Cardiac fibroblast (primary cell): ENCODE measurements at places on chromosomes 5 and 9.

DNA sequence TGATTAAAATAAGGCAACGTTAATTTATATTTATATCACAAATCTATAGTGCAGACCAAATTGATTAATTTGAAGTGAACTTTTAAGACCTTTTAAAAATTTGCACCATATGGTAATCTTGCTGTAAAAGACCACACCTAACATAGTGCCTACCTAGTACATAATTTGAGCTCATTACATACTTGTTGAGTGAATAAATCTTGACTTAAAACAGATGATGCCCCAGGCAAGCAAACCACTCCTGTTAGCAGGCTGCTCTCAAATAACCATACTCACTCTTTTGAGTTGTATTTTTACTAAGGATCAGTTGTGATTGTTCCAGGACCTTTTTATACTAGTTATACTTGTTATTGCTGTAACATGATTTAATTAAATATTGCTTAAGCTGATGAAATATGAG, 27.2 kb downstream of the CMYA5 start:
- no peak for DNase-seq

DNA sequence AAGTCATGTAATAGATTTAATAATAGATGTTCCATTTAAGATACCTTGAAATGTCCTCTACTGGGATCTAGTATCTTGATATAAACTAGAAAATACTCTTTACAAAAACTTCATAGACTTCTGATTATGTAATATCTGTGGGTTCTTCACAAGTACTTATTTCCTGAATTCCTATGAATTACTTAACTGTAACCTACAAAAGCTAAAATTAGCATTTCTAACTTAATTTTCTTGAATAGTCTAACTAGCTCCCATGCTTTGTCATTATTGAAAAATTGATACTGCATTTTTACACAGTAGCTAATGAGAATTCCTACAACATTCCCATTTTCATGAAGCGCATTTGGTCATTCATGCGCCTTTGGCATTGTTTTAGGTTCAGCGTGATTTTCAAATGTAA, 1828.2 kb downstream of the MAT2B start:
- no peak for DNase-seq

GRCh38 chr9:69081261-69081660, 45.7 kb downstream of the FXN start:
- DNase-seq: no peak

GRCh38 chr9:117987945-117988344, 283.7 kb downstream of the TLR4 start:
- DNase-seq: no peak

- DNase-seq: peak; percentile 95
Observed at GRCh38 chr5:168552146-168552545, 23.0 kb downstream of the FBLL1 start.

- DNase-seq: no peak
Observed at GRCh38 chr5:37807015-37807414, 32.8 kb downstream of the GDNF start.

DNA sequence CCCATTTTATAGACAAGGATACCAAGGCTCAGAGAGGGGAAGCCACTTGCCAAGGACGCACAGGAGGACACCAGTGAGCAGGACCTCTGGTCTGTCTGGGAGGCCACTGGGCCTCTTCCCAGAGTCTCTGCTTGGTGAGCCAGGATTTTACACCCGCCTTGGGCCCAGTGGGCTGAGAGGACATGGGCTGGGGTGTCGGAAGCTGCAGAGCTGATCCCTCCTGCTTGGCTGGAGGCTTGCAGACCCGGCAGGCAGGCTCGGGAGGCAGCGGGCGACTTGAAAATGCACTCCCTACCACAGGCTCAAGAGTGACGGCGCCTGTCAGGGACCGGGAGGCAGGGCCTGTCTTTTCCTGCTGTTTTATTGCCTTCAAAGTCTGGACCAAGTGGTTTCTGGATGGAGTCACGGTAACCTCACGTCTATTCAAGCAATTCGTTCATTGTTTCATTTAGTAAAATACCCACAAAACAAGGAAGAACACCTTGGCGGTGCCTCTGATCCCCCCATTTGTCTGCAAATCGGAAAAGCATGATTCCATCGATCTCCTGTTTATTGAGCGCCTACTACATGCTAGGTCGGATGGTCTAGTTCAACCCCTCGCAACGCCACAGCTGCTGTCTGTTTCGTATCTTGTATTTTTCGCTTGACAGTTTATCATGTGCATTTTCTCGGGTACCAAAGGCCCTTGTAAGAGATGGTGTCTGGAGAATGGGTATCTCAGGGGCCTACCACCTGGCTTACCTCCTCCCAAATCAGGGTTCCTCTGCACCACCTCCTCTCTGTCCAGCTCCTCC, 108.1 kb upstream of the IER5L start:
- DNase-seq: no peak

DNA sequence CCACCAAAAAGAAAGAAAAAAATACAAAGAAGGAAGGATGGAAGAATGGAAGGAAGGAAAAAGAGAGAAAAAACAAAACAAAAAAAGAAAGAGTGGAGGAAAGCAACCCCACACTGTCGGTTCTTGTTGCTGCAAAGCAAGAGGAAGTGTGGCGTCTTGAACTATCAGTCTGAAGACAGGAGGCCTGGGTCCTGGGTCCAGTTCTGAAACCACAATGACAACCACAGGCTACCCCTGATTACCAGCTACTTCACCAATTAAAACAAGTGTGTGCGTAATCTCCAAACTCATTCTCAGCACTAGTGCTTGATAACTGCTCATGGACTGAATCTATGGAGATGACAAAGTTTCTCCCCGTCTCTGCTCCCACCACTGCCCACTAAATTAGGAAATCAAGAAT, 93.7 kb downstream of the RASEF start:
- no peak for DNase-seq

DNA sequence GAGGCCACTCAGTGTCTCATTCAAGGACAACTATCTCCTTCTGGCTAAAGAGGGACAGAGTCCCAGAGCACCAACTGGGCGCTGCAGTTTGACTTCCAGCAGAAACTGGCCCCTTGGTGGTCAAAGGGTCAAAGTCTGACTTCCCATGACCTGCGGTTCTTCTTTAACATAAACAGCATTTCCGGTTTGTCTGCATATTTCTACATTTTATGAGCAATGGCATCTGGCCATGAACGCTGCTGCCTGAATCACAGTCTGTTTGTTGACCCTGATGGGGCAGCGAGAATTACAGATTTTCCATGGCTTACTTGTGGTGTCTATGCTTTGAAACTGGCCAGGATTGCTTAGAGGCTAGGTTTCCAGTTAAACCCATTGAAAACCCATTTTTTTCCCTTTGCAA, 1.3 kb downstream of the TNFSF15 start:
- DNase-seq: peak; percentile 69

- DNase-seq: peak; percentile 82
Observed at GRCh38 chr5:32504989-32505596, 60.6 kb upstream of the ZFR start.

DNA sequence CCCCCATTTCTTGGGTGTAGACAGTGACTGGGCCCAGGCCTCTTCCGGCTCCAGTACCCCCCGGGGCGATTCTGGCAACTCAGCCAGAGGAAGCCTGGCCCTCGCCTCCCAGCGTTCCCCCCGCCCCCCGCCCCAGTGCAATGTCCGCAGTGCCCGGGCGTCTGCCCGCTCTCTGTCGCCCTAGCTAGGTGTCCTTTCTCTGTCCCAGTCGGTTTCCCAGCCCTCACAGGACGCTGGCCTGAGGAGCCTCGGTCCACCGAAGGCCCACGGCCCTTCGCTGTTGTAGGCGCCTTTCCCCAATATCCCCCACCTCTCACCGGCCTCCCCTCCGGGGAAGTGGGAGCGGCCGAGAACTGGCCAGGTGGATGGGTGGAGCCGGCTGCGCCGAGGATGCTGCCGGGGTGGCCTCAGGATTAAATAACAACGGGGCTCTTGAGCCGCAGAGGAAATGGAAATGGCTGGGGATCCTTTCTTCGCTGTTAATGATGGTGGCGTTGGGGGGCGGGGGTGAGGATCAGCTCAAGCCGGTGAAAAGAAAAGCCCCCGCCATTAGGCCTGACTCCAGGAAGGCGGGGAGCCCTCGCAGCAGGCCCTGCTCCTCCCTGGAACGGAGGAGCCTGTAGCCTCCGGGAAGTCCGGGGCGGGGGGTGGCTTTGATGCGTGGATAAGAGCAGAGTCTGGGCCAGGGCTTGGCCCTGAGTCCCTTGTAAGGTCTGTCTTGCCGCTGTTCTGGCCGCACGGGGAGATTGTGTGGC, 1.1 kb upstream of the SPRY4 start:
- DNase-seq: peak; percentile 94

DNA sequence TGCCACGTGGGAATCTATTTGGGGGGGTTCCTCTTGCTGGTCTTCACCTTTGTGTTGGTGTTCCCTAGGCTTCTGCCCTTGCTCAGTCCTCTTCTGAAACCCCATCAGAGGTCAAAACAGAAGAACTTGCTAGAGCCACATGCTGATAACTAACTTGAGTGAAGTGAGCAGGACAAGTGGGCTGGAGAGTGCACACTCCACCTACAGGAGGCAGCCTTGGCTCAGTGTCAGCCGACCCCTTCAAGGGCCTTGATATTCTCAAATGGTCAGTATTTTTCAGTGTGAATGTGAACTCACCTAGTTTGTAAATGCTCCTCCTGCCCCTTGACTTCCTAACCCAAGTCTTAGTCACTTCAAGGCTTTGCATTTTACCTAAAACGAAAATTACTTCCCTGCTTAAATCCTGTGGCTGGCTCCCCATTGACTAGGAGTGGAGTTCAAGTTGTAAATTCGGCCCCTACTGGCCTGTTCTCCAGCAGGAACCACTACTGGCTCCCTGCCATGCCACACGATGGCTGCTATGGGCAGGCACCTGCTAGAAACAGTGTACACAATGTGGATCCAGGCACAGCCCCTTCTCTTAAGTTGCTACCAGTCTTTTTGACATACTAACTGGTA, 3.6 kb upstream of the SLC1A3 start:
- DNase-seq: no peak

GRCh38 chr5:36637101-36637500, 30.7 kb downstream of the SLC1A3 start:
- DNase-seq: no peak

GRCh38 chr5:119274767-119275130, 81.1 kb upstream of the TNFAIP8 start:
- DNase-seq: peak; percentile 74

- DNase-seq: peak; percentile 98
Observed at GRCh38 chr9:122261469-122261881, 3.2 kb downstream of the RBM18 start.

DNA sequence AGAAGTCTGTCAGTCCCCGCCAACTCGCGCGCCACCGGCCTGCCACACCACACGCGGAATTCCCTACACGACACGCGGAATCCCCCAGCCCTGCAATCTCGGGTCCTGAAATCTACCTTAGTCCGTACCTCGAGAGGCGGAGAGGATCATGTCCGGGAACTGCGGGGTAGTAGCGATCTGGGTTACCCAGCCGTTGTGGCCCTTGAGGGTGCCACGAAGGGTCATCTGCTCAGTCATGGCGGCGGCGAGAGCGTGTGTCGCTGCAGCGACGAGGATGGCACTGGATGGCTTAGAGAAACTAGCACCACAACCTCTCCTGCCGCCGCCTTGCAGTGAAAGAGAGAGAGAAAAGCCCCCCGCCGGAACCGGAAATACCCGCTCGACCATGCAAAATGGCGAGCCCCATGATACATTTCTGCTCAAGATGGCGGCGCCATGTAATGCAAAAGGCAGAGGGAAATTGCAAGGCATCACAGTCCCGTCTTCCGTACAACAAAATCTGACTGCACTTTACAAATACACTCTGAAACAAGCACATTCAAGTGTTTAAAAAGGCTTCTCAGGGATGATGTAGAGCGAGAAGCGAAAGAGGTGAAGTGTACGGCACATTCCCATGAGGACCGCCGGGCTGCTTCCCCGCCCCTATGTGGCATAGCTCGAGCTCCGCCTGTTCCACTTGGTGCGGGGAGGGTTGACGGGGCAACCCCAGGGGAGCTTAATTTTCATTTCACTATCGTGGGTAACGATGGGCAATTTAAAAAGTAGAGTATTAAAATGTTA, at the start of gene RACK1:
TSS of gene RACK1 (minus strand) at position 343 of the 780 bp plus-strand sequence. CDS start at position 237, 106 bp downstream.
- peak; percentile 90 for DNase-seq

GRCh38 chr5:2141254-2142000, 258.7 kb upstream of the IRX4 start:
- no peak for DNase-seq

DNA sequence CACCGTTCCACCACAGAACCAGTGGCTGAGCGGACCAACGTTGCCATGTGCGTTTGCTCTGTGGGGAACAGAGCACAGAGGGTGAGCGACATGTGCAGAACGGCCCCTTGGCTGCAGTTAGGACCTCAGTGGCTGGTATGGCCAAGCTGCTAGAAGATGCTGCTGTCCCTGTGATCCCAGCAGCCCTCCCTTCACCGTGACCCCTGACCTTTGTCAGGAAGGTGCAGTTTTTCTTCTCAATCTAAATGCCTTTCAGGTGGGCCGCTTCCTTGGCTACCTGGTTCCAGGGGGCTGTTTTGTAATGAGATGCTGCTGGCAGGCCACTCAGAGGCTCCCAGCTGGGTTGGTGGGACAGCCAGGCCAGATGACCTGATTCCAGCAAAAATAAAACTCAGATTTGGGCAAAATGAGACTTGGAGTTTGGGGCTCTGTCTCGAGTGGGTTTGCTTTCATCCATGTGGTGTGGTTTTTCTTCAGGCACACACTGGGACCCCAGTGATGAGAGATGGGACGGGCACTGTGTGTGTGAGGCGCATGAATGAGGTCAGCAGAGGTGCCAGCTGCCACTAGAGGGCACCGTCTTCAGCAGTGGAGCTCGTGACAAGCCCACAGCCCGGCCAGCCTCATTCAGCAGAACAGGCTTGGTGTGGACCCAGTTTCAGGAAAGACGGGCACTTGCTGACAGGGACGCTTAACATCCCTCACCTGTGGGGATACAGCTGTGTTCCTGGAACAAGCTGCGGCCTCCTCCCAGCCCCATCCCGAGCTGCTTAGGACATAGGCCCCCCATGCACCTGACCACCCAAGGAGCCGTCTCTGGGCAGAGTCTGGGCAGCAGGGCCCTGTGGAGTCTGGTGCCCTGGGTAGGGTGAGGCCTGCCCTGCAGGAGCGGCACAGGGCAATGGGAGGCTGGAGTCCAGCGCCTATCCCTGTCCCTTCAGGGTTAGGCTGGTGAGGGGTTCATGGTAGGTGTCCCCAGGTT, 4.1 kb downstream of the MRPS2 start:
- DNase-seq: peak; percentile 75

DNA sequence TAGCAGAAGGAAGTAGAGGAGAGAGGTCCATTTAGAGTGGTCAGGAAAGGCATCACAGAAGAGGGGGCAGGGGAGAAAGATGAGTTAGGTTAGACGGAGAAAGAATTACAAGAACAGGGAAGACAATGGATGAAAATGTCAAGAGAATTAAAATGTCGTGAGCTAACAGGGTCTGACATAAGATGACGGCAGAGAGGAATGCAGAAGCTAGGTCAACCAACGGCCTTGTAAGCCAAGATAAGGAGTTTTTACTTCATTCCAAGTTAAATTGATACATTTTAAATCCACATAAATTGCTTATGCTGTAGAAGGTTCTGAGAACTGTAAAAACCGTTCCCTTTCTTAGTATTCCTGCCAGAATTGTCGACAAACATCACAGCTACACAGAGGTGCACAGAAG, 896.9 kb upstream of the DMAC1 start:
- no peak for DNase-seq
